ENCODE measurements at places on chromosomes 11 and 22.
A peak's percentile ranks its signal among the peaks of the same experiment; 100 is the strongest.

DNA sequence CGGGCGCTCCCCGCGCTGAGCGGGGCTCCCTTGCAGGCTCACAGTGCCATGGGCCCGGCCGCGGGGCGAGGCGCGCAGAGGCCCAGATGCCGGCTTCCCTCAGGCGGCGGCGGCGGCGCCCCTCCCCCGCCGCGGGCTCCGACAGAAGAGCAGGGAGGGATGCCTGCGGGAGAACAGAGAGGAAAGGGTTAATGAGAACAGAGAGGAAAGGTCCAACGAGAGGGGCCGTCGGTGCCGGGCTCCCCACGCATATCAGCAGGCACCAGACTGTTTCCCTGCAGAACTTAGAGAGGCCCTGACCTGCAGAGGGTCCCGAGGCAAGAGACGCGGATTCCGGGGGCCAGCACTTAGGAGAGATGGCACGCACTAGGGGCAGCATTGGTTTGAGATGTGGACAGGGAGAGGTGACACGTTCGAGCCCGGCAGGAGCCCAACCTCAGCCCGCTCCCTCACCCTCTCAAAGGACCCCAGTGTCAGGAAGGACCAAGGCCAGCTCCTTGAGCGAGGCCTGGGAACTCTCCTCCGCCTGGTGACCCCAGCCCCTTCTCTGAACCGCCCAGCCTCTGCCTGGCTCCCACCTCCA is 9.1 kb downstream of the NRXN2 start:
- no peak for DNase-seq

DNA sequence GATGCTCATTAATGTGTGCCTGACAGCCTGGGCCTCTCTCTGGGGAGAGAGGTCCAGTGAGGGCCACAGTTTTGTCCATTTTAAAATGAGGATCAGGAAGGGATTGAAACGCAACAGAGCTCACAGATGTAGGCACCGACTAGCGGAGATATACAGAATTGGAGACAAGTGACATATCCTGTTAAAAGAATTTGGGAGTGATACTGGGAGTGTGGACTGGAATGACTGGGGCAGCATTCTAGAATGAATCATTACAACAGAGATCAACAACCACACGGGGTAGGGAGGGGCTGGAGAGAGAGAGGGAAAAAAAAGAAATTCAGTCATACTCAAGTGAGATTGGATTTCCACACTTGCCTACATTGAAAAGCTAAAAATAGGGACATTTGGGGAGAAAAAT is 2.5 kb upstream of the NCAM1 start:
- DNase-seq, result no peak

DNA sequence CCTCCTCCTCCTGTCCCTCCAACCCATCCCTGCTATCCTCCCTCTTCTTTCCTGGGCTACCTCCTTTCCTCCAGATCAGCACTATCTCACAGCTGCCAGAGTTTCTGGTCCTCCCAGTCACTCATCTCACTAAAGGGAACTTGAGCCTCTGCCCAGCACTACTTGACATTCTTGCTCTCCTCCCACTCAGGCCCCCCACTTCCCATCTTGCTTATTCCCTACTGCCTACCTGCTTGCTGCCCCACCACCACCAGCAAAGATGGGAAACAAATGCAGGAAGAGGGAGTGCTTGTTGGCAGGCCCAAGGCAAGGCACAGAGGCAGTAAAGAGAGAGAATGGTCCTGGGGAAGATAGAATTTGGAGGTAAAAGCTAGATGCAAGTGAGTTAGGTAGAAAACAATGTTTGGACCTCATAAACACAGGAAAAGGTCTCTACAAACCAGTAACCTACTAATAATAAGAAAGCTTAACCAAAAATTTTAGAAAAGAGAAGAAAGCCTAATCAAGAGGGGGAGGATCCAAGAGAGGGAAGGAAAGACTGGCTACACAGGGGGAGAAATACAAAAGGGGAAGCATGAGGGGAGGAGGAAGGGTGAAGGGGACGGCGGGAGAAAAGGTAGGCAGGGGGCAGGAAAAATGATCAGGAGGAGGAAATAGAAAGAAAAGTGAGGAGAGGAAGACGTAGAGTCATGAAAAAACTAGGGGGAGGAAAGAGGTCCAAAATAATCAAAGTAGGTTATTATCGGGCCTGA is 63.6 kb downstream of the PAK1 start:
- DNase-seq, result no peak

GRCh38 chr11:121328967-121329679 is 36.6 kb downstream of the SC5D start:
- DNase-seq, result peak; percentile 28

- DNase-seq, result peak; percentile 32
These were observed 32.7 kb upstream of the TXNRD2 start for GRCh38 chr22:19974268-19974861.

DNA sequence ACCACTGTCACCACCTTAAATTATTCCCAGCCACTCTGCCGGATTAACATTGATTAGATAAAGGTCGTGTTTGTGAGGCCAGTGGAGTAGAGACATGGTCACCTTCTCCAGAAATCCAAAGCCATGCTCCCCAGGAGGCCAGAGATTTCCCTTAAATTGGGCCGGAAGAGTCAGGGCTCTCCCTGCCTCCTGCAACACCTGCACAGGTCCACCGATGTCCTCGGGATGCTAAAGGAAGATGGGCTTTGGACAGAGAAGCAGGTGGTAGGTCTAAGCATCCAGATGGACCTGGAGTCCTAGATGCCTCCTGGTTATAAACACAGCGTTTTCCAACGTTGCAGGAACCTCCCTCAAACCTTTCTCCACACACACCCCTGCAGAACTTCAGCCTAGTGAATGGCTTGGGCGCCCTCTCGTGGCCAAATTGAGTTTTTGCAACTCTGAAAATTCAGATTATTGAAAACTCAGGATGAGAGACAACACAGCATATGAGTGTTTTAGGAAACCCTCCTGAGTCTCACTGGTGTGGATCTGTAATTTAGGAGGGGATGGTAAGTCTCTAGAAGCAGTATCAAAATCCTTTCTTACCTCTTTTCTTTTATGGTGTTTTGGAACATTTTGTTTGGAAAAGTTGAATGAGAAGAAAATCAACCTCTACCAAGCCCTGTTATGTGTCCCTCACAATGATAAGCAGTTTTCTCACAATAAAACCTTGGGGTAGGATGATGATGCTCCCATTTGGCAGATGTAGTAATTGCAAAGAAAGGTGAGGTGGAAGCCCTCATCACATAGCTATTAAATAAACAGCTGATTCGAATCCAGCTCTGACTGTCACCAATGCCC is 109.6 kb downstream of the RRAS2 start:
- peak; percentile 72 for DNase-seq

GRCh38 chr11:22076271-22076930 is 116.5 kb upstream of the ANO5 start:
- no peak for DNase-seq

DNA sequence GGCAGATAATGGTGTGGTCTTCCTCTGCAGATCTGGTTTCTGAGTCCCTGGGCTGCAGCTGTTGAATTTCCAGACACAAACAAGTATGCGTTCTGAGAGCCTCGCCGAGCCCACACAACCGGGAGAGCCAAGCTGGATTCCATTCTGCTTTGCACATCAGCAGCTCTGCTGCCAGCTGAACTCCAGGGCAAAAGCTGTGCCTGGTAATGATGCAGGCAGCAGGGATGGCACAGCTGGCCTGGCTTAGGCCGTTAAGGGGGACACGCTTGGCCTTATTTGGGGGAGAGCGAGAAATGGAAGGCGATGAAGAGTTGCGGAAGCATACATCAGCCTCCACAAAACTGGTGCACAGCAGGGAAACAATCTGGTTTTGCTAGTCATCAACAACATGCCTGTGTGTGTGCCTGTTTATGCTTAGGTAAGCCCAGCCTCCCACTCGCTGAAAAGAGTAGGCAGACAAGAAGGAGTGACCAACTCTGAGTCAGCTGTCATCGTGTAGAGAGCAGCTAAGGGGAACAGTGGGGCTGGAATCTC is 25.1 kb downstream of the ADAMTS8 start:
- no peak for DNase-seq

DNA sequence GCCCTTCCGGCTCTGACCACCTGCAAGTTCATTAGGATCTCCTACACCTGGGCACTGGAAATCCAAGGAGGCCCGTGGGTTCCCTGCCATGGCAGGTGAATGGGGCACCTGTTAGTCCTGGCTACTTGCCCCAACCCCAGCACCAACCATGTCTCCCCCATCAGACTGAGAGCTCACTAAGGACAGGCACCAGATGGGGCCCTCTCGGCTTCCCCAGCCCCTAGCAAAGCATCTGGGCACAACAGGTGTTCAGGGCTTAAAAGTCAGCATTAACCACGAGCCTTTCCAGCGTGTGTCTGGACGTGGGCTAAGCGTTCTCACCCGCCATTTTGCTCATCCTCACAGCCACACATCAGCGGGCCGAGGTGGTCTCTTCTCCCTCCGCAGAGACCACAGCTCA is 2.2 kb downstream of the SULT4A1 start:
- no peak for DNase-seq

DNA sequence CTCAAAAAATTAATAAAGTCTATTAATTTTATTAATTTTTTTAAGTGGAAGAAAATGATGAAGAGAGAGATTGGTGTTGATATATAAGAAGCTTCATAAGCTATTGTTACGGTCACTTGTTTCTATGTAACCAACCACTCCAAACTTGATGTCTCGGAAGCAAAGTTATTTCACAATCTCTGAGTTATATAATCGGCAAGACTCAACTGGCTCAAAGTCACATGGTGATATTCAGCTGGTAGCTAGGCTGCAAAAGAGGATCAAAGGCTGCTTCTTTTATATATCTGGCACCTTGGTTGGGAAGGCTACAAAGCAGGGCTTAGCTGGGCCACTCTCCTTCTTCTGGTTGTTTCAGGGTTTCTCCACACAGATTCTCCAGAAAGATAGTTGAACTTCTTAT is 245.1 kb upstream of the ARHGAP42 start:
- no peak for DNase-seq

- DNase-seq, result no peak
These were observed 2.6 kb upstream of the ATG2A start for GRCh38 chr11:64919627-64920026.

- DNase-seq, result no peak
These were observed 24.6 kb downstream of the ATXN10 start for GRCh38 chr22:45696227-45696626.

GRCh38 chr11:70577948-70578347 is 179.6 kb downstream of the CTTN start:
- no peak for DNase-seq

DNA sequence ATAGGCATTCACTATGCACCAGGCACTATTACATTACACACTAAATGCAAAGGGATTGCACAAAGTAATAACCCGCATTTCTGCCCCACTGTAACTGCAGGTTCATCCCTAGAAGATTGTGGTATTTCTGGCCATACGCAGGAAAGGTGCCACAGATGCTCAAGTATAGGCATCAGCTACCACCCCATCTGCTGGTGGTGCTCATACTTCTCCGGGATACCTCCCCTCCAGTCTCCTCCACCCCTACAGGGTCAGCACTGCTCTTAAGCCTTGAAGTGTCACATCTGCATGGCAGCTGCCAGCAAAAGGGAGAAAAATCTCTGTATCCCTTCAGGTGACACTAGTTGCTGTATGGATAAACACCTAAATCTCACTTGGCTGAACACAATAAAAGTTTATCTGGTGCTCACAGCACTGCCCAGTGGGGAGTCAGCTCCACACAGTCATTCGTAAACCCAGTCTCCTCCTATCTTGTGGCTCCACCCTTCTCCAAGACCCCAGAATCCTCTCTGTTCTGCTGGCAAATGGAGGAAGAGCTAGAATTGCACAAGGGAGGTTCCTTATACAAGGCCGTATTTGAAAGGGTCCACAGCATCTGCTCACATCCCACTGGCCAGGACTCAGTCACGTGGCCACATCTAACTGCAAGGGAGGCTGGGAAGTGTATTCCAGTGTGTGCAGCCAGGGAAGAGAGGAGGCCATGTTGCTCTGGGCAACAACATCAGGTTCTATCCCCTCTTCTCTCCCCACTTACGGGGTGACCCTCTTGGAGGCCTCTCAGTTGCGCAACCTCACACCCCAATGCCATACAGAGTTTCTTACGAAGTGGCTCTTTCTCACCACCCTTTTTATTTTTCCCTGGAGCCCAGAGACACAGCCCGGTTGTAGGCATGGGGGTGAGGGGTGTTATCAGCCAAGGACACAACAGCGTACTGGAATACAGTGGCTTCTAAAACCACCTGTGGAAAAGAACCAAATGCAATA is 114.7 kb downstream of the BUD13 start:
- no peak for DNase-seq

- DNase-seq, result no peak
These were observed 20.9 kb upstream of the UPB1 start for GRCh38 chr22:24474221-24474620.

- no peak for DNase-seq
These were observed 17.1 kb downstream of the PLA2G6 start for GRCh38 chr22:38164551-38164918.

GRCh38 chr22:23698094-23698493 is 7.3 kb downstream of the RGL4 start:
- DNase-seq, result no peak

DNA sequence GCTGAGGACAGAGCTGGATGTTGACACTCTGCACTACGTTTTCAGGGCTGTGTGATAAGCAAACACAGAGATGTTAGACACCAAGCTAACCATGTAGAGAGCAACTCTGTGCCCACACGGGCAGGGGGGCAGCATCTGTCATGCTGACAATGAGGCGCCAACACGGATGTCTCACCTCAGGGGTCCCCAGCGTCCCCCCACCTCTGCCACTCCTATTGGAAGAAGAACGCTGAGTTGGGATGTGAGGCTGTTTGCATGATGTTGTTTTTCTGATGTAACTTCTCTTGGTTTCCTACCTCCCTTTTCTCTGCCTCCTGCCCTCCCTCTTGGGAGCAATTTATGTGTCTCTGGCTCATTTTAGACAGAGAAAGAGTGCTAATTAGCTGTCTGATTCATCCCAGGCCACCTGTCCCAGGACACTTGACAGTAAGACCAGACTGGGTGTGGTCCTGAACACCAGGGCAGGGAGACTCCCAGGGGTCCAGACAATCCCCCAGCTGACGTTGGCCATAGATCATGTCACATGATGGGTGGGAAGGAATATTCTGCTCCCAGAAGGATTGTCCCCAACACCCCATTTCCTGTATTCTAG is 89.2 kb upstream of the NCAM1 start:
- DNase-seq, result no peak
